ENCODE measurements at places on chromosomes 2 and 18. TPM values are rescaled to one million over a fixed set of nuclear protein-coding genes. Genes with fewer than 3 reads are reported as not detected.

The SPP2 gene
- total RNA-seq, result not detected

The FEV gene
- total RNA-seq, result not detected

The SLC9A4 gene
- total RNA-seq, result not detected

The RAB10 gene
- total RNA-seq, result 92.6 TPM

The ERBB4 gene
- 5.7 TPM for total RNA-seq

The ALPP gene
- total RNA-seq, result 0.15 TPM

The RGPD3 gene
- 0.17 TPM for total RNA-seq

The MTX2 gene
- total RNA-seq, result 59.6 TPM

DNA sequence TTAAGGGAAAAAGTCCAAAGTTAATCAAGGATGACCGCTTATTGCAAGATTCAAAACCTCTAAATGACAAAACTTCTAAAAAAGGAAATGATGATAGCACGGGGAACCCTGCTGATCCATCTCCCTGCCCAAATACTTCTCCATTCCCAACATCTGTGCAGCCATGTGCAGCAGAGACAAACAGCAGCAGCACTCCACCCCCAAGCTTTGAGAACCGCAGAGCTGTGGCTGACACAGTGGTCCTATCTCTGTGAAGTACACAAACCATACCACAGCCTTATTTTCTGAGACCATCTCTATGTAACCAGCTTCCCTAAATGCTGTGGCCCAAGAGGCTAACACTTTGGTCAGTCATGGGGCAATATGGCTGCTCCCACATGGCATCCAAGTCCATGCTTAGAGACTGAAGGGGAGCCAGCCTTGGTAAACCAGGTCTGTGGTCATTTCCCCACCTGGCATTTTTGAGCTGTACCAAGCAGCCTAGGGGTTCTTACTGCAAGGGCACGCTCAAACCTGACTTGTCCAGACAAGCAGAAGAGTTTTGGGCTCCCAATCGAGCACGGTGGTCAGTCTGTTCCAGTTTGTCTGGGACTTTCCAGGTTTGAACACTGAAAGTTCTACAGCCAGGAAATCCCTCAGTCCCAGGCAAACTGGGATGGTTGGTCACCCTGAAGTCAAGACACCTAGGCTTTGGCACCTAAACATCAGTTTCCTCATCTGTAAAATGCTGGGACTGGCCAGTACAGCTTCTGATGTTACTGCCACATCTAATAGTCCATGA, 17.1 kb upstream of the NFE2L2 start:
- no peak for DNase-seq

GRCh38 chr2:28155627-28156026, 237.0 kb upstream of the FOSL2 start:
- peak; percentile 48 for DNase-seq

DNA sequence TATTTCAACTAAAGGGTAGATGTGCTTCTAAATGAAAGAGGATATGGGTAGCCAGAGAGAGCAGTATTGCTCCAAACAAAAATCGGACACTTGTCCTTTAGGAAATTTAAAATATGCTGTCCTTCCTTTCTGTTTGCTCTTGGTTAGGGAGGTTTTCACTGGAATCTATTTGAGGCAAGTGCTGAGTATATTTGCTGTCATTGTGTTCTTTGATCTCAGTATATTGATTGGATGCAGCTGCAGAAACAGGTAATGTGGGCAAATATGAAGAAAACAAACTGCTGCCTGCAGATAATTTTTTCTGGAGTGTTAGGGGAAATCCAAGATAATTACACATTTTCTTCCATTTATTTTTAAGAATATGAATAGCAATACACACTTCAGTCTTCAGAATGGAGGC, 410.2 kb downstream of the NCKAP5 start:
- DNase-seq, result no peak

DNA sequence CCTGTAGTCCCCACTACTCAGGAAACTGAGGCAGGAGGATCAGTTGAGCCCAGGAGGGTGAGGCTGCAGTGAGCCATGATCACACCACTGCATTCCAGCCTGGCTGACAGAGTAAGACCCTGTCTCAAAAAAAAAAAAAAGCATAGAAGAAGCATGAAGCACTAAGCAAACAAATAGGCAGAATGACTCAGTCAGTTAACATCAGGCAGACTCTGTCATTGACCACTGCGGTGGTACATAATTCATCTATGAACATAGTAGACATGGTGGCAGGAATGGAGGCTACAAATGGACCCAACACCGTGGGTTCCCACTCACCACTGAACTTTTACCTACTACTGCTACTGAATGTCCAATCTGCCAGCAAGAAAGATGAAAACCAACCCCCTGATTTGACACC, 7.6 kb upstream of the ASXL2 start:
- DNase-seq, result no peak

GRCh38 chr2:143347271-143347695, 218.1 kb downstream of the ARHGAP15 start:
- no peak for DNase-seq

DNA sequence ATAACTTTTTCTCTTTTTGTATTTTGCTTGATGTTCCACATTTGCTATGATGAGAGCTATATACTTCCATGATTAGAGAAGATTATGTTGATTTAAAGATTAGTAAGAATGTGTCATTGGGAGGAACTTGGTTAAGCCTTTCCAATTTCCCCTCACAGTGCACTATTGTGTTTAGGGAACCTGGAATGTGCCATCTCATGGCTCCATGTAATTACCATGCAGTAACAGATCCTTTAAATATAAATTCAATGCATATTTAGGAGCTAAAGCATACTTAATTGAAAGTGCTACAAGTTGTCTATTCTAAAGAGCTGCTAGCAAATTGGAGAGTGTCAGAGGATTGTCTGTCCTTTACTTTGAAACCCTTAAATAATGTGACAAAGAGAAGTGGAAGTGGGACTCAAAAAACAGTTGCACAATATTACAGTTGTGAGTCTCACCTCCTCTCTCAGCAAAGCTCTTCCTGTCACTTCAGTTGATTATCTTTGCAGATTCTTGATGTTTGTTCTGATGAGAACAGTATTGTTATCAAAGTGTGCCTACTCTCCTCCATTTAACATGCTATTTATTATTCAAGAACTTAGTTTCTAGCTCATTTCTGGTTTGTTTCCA, 1162.7 kb upstream of the ZEB2 start:
- no peak for DNase-seq

DNA sequence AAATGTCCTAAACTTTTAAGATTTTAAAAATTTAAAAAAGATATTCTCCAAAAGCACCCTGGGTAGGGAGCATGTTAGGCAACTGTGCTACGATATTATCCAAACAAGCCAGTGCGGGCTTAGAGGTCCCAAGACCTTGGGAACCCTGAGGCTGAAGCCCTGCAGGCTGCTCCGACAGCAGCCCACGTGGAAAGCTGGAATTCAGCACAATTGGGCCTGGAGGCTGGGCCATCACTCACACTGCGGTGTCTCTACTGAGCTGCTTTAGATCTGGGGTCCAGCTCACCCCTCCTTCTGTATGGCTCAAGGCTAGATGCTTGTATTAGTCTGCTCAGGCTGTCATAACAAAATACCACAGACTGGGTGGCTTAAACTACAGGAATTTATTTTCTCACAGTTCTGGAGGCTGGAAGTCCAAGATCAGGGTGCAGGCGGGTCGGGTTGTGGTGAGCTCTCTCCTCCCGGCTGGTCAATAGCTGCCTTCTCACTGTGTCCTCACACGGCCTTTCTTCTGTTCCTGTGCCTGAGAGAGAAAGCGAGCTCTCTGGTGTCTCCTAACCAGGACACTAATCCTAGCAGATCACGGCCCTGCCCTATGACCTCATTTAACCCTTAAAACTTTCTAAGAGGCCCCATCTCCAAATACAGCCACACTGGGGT, 42.5 kb downstream of the DPYSL5 start:
- DNase-seq, result no peak

GRCh38 chr18:73511771-73512503, 635.7 kb downstream of the FBXO15 start:
- DNase-seq, result no peak

DNA sequence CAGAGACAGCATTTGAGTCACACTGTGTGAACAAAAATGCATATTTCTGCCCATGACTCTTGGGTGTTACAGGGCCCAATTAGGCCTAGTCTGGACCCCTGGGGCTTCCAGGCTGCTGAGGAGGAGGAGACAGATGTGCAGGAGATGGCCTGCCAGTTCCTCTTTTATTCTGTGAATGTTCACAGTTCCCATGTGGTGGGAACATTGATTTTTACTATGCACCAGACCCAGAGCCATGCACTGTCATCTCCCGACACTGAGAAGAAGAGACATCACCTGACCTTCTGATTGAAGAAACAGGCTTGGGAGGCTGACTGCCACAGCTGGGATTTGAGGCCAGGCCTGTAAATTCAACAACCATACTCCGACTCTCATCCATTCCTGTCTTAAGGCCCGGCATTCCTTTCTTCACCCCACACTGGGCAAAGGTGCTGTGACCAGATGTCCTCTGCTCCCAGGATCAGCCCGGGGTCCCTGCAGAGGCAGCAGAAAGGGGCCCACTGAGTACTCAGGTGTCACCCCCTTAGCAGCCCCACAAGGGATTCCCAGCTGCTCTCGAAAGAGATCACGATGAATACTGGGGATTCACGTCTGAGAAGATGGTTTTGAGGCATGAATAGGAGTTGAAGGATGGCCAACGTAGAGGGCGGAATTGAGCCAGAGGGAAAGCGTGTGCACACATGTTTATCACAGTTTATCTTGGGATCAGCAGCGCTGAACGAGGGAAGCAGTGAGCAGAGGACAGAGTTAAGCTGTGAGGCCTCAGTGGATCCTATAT, 3.6 kb upstream of the TFCP2L1 start:
- peak; percentile 6 for DNase-seq

GRCh38 chr2:36333350-36334012, 22.1 kb upstream of the CRIM1 start:
- DNase-seq, result no peak

DNA sequence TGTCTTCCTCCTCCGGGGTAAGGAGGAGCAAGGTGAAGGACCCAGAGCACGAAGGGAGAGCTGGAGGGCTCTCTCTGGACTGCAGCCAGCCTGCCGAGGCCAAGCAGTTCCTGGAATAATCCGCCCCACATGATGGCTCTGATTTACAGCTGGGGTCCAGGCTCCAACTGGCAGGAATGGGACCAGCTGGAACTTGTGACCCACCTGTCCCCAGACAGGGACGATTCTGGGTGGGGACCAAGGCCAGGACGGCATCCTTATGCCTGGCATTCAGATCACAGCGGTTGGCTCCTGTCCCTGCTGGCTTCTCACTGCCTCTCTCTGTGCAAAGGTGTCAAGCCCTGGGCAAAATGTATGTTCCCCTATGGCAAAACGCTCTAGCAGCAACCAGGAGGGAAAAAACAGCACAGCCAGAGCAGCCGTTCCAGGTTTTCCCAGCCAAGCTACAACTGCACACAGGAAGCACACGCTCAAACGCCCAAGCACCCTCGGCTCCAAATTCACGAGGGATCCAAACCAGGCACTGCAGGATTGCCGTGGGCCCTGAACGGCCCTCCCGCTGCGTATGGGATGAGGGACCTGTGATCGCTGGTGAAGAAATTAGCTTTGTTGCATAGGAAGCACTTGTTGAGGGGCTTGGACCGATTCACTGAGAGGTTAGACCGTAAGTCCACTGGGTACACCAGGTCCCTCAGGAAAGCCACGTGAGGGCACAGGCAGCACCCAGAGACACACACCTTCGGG, 35.8 kb downstream of the FAM178B start:
- DNase-seq, result no peak

DNA sequence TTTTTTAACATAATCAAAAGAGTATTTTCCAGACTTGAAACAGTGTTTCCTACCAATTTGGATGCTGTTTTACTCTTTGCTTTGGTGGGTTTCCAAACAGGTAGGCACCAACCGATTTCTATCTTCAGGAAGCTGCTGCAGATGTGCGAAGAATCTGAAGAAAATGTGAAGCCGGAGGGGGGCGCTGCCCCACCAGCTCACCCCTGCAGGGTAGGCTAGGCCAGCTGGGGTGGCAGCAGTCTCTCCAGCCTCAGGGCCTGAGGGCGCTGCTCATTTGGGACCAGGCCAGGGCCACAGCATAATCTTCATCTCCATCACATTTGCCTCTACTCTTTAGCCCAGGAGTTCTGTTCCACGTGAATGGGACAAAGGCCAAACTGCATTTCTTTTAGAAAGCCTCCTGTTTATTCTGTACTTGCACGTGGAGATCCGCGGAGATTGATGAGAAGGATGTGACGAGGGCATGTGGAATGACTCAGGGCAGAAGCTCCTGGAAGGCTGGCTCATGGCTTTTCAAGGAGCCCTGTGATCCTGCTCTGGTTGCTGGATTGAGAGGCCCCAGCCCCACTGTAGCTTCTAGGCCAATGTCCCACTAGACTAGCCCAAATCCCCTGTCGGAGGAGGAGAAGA, 84.2 kb upstream of the FAM136A start:
- DNase-seq, result peak; percentile 64

Measured in H7 (cell line).